MCF 10A (cell line): ENCODE measurements at places on chromosomes 5 and 9.
A peak's percentile ranks its signal among the peaks of the same experiment; 100 is the strongest.

GRCh38 chr9:133645021-133645765 lies 9.0 kb downstream of the DBH start:
- H3K36me3 ChIP-seq = no peaks in the 10 kb centered on the region
- no peak overlapping the region for H3K4me3 ChIP-seq
- H3K27me3 ChIP-seq = peaks cover 89% of the 10 kb centered on the region
- no peak for DNase-seq
- H3K27ac ChIP-seq = no peak overlapping the region
- H3K4me1 ChIP-seq = no peaks in the 10 kb centered on the region

DNA sequence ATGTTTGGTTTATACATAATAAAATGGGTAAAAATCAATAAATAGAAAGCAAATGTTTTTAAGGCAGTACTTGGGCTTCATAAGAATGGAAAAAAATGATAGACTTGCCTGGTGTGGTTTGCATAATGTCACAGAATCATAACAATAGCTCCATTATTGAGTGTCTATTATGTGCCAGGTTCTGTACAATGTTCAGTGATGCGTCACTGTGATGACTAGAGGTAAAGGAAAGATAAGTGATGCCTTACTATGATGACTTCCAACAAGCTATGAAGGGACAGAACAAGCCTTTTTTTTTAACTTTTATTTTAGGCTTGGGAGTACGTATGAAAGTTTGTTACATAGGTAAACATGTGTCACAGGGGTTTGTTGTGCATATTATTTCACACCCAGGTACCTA lies 128.8 kb downstream of the TMC1 start:
- no peak overlapping the region for H3K4me3 ChIP-seq
- H3K27me3 ChIP-seq = no peaks in the 10 kb centered on the region
- no peak for DNase-seq

DNA sequence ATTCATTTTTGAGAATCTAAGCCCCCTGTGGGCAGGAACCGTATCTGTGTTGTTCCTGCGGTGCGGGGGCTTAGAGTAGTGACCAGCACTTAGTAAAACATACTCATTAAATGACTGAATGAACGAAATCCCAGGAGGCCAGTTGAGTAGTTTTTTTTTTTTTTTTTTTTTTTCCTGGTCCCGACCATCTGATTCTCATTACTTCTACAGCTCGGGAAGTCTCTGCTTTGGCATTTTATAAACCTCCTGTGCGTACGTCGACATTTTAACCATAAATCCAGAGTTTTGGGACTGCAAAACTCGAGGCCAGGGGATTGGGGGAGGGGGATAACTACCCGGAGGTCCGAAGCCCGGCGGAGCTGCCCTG lies 31.5 kb upstream of the SPRY4 start:
- DNase-seq = peak; percentile 31
- peak overlapping the region; percentile 86 for H3K27ac ChIP-seq
- H3K36me3 ChIP-seq = no peaks in the 10 kb centered on the region
- H3K4me1 ChIP-seq = peaks cover 6% of the 10 kb centered on the region

- H3K27me3 ChIP-seq = no peaks in the 10 kb centered on the region
- peak; percentile 75 for DNase-seq
- H3K4me1 ChIP-seq = peaks cover 20% of the 10 kb centered on the region
- no peak overlapping the region for H3K4me3 ChIP-seq
Measured at GRCh38 chr5:36870399-36871040, 6.0 kb upstream of the NIPBL start.

DNA sequence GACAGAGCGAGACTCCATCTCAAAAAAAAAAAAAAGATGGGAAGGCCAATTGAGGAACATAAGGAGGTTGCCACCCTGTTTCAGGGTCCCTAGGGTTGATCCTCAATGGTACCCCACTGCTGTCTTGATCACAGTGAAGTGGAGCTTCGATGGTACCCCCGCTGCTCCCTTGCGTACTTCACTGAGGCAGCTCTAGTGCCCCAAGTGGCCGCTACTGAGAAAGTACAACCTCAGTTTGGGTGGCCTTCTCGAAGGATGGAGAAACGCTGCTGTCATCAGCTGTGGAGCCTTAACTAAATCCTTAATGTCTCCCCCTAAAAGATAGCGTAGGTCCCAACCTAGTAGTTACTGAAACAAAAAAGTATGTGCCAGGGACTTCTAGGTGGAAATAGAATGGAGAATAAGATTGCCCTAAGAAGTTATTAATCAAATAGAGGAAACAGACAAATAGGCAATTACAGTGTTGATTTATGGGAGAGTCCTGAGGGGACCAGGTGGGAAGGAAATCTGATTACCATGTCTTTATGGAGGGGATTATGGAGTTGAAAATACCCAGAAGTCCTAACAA lies 6.3 kb downstream of the TESK1 start:
- no peak overlapping the region for H3K4me3 ChIP-seq
- H3K4me1 ChIP-seq = peaks cover 7% of the 10 kb centered on the region
- H3K27me3 ChIP-seq = peaks cover 30% of the 10 kb centered on the region
- peaks cover 27% of the 10 kb centered on the region for H3K36me3 ChIP-seq
- peak; percentile 44 for DNase-seq
- H3K27ac ChIP-seq = no peak overlapping the region

DNA sequence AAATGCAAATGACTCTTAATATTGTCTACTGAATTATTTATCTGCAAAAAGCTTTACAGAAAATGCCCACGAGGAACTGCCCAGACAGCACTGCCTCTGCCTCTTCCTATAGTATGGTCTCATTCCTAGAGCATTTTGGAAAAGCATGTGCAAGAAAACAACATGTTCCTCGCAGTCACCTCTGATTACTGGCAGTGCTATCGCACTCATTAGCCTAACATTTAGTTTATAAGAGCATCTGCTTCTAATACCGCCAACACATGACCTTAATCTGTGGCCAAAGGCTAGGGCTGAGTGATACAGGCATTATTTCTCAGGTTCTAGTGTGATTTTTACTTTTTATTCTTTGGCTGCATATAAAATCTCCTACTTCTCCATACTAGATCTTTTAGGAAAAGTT lies 259.2 kb downstream of the FBXL17 start:
- no peaks in the 10 kb centered on the region for H3K4me1 ChIP-seq
- no peak for DNase-seq
- H3K36me3 ChIP-seq = no peaks in the 10 kb centered on the region
- no peak overlapping the region for H3K4me3 ChIP-seq
- H3K27me3 ChIP-seq = no peaks in the 10 kb centered on the region

- H3K27ac ChIP-seq = no peak overlapping the region
- peaks cover 20% of the 10 kb centered on the region for H3K27me3 ChIP-seq
- H3K4me1 ChIP-seq = no peaks in the 10 kb centered on the region
- no peaks in the 10 kb centered on the region for H3K36me3 ChIP-seq
- no peak for DNase-seq
- no peak overlapping the region for H3K4me3 ChIP-seq
Measured at GRCh38 chr9:4499917-4500316, 9.6 kb downstream of the SLC1A1 start.
